Activated T-helper 9 cell treated with anti-CD3 and anti-CD28 coated beads, Interleukin-2, amount 50 U/mL, for 16 hours (primary cell): ENCODE measurements at places on chromosomes 13 and 19.

- no peak for DNase-seq
Observed at GRCh38 chr13:48353590-48353989, 50.0 kb downstream of the RB1 start.

- no peak for DNase-seq
Observed at GRCh38 chr19:51514866-51515481, 13.4 kb upstream of the SIGLEC12 start.

DNA sequence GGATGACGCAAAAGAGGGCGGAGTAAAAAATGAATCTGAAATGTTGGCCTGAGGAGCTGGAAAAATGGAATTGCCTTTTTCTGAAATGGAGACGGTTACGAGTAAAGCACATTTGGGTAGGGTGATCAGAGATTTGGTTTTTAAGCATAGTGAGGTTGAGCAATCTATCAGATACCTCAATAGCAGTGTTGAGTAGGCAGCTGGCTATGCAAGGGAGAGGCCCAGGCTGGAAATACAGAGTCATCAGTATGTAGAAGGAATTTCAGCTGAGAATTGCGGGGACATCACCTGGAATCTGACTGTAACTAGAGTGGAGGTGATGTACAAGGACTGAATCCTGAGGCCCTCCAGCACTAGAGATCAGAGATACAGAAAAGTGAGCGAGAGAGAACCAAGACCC is 224.8 kb downstream of the LMO7 start:
- DNase-seq = no peak

GRCh38 chr13:77177646-77178045 is 149.2 kb downstream of the MYCBP2 start:
- no peak for DNase-seq

DNA sequence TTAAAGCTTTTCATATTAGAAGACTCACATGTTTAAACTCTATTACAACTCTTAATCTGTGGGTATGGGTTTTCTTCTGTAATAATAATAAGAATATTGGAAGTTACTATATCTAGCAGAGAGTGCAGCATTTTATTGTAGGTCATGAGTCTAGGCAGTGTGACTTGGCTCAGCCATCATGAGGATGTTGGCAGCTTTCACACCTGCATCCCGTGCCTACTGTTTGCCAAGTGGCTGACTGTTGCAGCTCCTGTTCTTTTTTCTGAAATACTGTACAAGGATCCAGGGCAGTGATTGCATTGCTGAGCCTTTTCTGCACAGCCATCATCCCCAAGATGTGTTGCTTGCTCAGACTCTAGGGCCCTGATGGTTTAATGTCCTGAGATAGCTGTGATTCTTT is 47.4 kb downstream of the MTUS2 start:
- DNase-seq = no peak

DNA sequence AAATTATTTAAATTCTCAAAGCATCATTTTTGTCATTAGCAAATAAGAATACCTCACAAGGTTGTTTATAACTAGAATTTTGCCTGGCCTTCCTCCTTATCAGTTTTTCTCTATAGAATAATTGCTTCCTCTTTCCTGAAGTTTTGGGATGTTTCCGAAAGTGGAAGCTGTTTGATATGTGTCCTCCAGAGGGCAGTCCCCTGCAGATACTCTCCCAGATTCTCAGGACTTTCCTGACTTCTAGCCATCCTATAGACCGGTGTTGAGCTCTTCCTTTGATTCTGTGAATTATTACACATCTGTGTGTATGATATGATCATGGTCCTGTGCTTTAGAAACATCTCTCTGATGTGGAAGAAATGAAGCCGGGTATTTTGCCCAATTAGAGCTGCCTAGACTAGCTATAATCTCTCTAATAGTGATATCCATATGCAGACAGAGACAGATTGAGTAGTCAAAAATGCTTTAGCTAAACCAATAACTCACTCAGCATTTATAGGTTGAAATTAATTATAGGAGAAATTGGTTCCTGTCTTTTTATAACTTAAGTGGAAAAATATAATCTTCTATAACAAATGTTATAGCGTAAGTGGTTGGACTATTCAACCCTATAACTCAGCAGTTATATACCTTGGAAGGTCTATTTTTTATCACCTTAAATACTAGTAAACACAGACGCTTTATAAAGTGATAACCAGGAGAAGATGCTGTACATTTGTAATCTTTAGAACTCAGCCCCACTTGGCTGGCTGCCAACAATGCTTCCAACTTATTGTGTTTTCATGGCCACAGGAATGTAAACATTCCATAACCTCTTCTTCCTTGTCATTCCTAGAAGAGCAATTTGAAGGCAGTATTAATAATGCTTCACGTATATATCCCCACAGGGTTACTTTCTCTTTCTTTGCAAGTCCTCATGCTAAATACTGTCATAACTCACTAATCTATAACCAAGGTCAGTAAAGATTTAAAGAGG is 201.0 kb upstream of the RXFP2 start:
- no peak for DNase-seq

GRCh38 chr19:9178901-9179300 is at the start of gene OR7D2:
TSS of gene OR7D2 (plus strand) at chr19:9178979. CDS start at chr19:9185782, 6,803 bp downstream.
- no peak for DNase-seq

GRCh38 chr19:10407096-10407495 is 3.8 kb upstream of the CDC37 start:
- DNase-seq = no peak

GRCh38 chr19:54317108-54317964 is 4.4 kb upstream of the LILRA5 start:
- DNase-seq = no peak

DNA sequence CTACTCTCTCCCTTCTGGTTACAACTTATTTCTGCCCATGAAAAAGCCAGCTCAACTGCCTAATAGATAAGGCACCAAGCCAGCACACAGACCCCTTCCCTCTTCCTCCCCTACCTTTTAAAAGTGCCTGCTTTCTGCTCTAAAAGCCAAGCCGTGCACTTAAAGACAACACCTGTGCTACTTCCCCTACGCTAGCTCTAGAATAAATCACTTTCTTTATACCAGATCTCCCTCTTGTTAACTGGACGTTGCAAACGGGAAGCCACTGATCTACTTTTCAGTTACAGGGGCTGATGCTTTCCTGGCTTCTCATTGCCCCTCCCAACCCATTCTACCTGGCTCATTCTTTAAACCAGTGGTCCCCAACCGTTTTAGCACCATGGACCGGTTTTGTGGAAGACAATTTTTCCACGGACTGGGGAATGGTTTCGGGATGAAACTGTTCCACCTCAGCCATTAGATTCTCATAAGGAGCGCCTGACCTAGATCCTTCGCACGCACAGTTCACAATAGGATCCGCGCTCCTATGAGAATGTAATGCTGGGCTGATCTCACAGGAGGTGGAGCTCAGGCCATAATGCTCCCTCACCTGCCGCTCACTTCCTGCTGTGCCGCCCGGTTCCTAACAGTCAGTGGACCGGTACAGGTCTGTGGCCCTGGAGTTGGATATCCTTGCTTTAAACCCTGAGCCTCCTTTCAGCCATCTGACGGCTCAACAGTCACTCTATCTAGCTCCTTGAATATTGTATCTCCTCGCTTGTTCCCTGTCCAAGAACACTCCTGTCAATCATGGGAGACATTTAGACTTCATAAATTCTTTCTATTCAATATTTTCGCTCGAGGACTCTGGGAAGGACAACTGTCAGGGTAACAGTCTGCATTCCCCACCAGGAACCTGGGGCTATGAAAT is 841 bp upstream of the ZNF223 start:
- no peak for DNase-seq

DNA sequence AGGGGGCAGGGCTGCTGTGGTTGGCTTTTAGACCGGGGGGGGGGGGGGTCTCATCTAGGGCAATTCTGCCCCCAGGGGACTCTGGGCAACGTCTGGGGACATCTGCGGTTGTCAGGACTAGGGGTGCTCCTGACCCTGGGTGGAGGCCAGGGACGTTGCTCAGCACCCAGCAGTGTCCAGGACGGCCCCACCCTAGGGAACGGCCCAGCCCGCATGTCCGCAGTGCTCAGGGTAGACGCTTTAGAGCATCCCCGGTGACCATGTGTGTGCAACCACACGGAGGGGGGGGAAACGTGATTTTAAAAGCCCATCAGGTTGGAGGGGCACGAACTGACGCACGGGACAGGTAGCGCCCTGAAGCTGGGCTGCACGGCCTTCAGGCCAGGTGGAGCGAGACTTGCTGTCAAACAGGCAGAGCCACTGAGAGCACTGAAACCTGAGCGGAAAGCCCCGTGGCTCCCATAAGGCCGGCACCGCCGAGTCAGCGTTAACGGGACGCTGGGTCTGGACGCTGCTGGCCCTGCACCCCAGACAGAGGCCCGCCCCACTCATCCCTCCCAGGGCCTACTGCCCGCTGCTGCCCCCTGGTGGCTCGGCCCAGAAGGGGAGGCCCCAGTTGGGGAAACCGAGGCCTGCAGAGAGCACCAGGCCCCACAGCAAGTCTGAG is 8.3 kb downstream of the CACTIN start:
- peak; percentile 23 for DNase-seq

DNA sequence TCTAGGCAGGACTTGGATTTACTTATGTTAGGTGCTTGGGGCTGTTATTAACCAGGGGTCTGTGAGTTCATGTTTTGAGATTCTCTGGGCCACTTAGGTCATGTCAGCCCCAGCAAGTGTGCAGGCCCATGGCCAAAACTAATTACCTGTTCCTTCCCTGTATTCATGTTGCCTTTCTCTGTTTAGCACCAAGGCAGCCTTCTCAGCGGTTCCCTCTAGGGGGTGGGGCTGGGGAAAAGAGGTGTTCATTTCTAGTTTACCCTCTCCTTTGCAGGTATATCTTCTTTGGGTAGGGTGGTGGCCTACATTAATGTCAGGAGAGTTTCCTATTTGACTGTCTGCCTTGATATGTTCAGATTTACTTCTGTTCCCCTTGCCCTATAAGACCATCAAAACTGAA is 61.7 kb downstream of the PDS5B start:
- no peak for DNase-seq

DNA sequence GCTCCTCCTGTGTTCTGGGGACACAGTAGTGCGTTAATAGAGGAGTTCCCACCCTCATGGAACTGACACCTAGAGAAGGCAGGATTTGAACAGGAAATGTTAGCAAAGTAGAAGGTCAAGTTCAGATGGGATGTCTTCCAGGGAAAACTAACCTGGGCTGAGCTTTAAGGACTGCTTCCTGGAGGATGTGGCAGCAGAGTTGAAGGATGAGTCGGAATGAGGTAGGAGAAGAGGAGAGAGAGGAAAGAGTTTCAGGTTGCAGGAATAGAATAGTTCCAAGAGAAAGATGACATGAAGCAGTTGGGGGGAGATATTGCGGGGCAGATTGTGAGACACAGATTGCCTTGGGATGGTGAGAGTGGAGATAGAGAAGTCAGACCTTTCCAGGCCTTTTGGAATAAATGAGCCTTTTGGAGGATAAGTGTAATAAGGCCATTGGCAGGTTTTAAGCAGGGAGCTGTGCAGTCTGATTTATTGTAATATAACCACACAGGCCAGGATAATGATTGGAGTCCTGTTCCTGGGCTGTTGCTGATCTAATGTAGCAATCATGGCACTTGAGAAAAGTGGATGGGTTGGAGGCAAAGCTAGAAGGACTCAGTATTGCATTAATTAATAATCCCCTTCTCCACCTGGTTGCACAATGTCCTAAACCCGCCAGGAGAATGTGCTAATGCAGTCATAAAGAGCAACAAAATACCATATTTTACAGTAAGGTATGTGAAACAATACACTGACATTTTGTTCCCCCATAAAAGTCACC is 205.4 kb downstream of the SHISA2 start:
- DNase-seq = no peak

DNA sequence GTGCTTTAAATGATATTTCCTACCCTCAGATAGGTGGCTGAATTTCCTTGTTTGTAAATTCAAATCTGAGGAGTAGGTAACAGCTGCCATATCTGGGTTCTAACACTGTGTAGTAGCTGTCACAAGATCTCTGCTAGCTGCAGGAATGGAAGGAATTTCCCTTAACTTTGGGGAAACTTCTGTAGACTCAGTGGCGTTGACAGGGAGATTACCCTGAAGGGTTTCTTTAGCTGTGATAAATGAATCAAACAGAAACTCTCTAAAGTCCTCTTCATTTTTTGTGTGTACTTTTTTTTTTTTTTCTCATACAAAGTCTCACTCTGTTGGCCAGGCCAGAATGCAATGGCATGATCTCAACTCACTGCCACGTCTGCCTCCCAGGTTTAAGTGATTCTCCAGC is 5.3 kb upstream of the EPSTI1 start:
- DNase-seq = no peak

- DNase-seq = no peak
Observed at GRCh38 chr13:23081901-23082300, 98.9 kb upstream of the SGCG start.

GRCh38 chr13:64446372-64446771 is 2783.8 kb downstream of the PCDH9 start:
- no peak for DNase-seq

GRCh38 chr19:708154-709143 is at the start of gene PALM:
TSS of gene PALM (plus strand) at chr19:708935. CDS start at chr19:709147, 212 bp downstream.
- no peak for DNase-seq

DNA sequence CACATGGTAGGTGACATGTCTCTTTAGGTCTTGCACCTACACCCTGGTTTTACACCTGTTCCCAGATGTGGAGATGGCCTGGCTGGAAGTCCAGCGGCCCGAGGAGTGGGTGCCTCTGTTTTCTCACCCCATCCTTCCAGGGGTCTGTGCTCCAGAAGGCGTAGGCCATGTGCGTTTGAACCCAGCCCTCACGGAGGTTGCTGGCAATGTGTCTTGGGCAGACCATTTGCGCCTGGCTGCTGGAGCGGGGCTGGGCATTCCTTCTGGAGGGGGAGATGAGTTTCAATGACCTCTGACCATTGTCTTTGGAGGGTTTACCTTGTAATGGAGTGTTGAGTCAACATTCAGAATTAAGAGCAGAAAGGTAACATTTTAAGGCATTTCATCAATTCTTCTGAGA is 54.8 kb upstream of the ZNF536 start:
- DNase-seq = no peak

GRCh38 chr13:75180805-75181455 is 301.0 kb downstream of the TBC1D4 start:
- DNase-seq = no peak

DNA sequence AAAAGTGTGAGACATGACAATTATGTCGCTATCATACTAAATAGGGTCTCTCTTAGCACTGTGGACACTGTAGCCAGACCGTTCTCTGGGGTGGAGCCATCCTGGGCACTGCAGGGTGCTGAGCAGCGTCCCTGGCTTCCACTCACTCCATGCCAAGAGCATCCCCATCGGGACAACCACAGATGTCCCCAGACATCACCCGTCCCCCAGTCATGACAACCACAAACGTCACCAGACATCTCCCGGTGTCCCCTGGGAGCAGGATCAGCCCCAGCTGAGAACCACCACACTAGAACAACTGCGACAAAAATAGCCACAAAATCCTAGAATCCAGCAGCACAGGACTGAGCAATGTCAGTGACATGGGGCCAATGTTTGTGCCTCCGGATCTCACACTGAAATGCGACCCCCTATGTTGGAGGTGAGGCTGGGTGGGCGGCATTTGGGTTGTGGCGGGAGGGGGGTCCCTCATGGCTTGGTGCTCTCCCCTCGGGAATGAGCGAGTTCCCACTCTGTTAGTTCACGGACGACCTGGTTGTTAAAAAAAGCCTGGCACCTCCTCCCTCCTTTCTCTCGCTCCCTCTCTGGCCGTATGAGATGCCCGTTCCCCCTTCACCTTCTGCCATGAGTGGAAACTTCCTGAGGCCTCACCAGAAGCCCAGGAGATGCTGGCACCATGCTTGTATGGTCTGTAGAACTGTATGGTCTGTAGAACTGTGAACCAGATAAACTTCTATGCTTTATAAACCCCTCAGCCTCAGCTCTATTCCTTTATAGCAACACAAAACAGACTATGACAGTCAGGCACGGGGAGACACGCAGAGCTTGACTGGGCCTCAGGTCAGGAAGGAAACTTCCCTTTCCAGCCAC is 93.9 kb downstream of the GADD45B start:
- no peak for DNase-seq
